ENCODE measurements at places on chromosomes 6 and 20. TPM values are rescaled to one million over a fixed set of nuclear protein-coding genes. Genes with fewer than 3 reads are reported as not detected.

GRCh38 chr20:46255440-46256104 is 52.7 kb downstream of the CDH22 start:
- no peak for DNase-seq

GRCh38 chr20:46214824-46215488 is 93.3 kb downstream of the CDH22 start:
- DNase-seq: no peak

- no peak for DNase-seq
Observed at GRCh38 chr6:154506582-154506981, 3.9 kb downstream of the CNKSR3 start.

ADGB gene
- total RNA-seq: not detected

GRCh38 chr6:135236732-135237131 is 55.6 kb downstream of the MYB start:
- no peak for DNase-seq

GRCh38 chr6:152423216-152424103 is 213.7 kb downstream of the SYNE1 start:
- DNase-seq: no peak

C6orf136 gene
- total RNA-seq: 17.5 TPM

DNA sequence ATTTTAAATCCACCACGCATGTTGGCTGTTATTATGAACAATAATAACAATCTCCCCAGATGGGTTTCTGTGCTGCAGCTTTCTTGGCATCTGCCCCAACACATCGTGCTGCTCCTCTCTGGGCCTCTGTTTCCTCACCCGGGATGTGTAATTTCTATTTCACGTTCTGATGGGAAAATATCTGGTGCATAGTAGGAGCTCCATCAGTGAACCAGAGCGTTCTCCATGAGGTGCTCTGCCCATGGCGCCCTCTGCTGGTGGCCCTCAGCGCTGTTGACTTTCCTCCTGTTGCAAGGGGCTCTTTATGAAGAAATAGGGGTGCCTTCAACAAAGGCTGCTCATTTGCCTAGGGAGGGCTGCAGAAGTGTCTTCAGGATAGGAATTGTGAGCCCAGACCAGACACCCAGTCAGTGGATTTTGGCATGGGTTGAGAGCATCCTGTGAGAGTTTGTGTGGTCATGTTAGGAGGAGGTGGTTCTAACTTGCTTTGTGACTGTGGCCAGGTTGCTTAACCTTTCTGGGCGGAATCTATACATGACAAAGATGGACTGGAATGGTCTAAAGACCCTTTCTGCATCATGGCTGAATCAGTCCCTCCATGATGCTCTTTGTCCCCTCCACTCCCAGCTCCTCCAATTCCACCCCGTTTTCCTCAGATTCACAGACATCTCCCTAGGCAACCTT is 8.1 kb downstream of the SCRT2 start:
- no peak for DNase-seq

GRCh38 chr6:112575309-112575834 is 228.2 kb downstream of the RFPL4B start:
- DNase-seq: no peak

DNA sequence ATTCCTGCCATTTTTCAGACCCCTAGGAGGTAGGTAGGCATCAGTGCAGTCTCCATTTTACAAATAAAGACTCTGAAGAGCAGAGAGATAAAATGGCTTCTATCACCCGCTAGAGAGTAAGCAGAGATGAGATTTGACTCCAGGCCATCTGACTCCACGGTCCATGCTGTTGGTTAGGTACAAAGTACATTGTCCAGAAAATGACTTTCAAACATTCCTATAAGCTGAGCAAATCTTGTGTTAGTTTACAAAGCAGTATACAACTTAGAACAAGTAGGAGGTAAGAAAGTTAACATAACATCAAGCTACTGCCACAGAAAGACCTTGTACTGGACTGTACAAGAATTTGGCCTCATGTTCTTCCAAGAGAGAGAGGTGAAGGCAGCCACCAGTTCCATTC is 14.9 kb downstream of the BTN1A1 start:
- no peak for DNase-seq

- DNase-seq: no peak
Observed at GRCh38 chr6:140095532-140095931, 721.1 kb upstream of the CITED2 start.

DNA sequence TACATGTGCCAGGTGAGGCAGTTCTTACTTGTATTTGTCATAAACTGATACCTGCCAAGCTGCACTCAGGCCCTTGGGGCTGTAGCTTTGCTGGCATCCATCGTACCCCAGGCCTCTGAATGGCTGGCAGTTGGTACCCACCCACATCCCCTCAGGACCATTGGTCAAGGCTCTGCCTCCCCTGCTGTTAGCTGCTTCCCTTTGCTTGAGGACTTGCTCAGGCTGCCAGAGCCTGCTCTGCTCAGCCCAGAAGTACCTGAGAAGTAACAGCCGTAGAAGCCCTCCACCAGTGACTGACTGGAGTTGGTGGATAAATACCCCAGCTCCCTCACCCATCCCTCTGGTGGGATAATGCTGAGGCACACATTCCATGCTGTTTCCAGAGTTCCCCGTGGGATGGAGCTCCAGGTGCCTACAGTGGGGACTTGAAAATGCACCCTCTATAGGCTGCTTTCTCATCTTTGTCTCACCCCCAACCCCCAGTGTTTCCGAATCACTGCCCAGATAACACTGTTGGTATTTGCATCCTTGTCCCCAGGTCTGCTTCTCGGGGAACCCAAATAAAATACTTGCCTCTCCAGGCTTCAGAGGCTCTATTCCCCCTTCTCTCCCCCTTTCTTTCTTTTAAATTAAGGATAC is 7.3 kb downstream of the EBF4 start:
- DNase-seq: no peak

BPIFB1 gene
- total RNA-seq: 99.4 TPM

GRCh38 chr20:63473555-63474449 is 1.3 kb upstream of the KCNQ2 start:
- DNase-seq: no peak

- no peak for DNase-seq
Observed at GRCh38 chr6:37717836-37718251, 20.2 kb upstream of the MDGA1 start.

DEFB123 gene
- not detected for total RNA-seq

GRCh38 chr6:19408331-19408730 is 428.8 kb upstream of the ID4 start:
- no peak for DNase-seq

GRCh38 chr20:9397928-9398327 is 116.5 kb upstream of the LAMP5 start:
- no peak for DNase-seq

- DNase-seq: no peak
Observed at GRCh38 chr20:22374066-22374465, 210.3 kb downstream of the FOXA2 start.

DNA sequence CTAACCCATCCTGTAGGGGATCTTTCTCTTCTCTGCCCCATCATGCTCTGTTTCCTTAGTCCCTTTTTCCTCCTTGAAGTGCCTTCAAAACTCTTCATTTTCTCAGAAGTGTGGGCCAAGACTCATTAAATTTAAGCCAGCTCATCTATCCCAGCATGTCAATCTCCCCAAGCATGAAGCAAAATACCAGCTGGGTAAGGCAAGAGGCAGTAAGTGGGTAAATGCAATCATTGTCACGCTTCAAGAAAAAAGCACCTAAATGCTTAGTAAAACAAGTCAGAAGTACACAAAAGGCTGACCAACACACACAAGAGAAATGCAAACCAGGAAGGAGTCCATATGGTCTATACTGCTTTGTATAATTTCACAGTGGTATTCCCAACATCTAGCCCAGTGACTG is 61.5 kb downstream of the COL12A1 start:
- DNase-seq: no peak

SLC17A9 gene
- total RNA-seq: 0.64 TPM

- DNase-seq: no peak
Observed at GRCh38 chr6:110548110-110548847, 71.9 kb upstream of the SLC22A16 start.
